ENCODE measurements at places on chromosomes 1 and 21.

- DNase-seq, result no peak
These were observed 1.7 kb downstream of the BTG2 start for GRCh38 chr1:203306965-203307541.

DNA sequence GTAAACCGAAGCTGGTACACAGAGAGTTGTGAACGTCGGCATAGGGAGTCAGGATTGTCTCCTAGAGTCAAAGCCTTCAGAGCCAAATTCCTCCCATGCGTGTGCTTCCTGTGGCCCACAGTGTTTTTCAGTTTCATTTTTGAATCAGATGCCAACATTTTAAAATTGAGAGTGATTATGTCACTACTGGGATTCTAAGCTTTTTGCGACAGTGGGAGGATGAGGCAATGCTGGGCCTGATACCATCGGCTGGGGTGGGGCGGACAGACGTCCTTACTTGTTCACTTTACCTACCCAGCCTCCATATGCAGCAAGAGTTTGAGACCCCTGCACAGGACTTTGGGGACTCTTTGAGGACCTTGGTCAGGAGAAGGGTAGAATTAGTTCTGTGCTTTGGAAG is 1.3 kb upstream of the KLHDC7A start:
- DNase-seq, result no peak

GRCh38 chr1:160623227-160623633 is 23.6 kb downstream of the SLAMF1 start:
- no peak for DNase-seq

DNA sequence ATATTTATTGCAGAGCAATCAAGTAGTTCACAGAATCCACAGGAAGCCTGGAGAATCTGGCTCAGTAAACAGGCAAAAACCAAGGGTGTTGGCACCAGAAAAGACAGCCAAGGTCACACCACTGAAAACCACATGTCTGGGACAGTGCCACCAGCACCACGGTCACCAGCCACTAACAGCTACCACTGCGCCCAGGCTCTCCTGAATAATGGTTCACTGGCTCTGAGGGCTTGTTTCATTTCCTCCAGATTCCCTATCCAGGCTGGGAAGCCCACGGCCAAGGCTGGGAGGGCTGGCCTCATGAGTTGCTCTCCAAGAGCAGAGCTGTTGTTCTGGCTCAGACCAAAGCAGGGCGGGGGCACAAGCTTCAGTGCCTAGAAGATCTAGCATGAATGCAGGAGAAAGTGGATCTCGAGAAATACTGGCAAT is 54.5 kb upstream of the PTGFRN start:
- peak; percentile 20 for DNase-seq

GRCh38 chr1:115136706-115137105 is 47.4 kb upstream of the TSPAN2 start:
- no peak for DNase-seq

DNA sequence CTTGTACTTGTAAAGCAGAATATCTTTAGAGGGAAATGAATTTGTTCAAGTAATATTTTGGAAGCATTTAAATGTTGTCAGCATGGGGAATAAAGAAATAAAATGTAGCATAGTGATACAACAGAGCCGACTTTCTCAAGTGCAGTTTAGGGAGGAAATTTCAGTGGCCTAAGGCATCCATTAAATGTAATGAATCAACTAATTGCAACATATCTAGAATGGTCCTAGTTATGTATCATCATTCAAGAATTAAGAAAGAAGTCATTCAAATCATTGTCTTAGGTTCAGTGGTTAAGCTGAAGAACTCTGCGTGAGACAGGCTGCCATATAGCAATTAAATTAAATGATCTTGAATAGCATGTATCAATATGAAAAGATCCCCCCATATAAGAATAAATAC is 360.7 kb downstream of the TBX15 start:
- no peak for DNase-seq

- no peak for DNase-seq
These were observed 159.8 kb upstream of the SGIP1 start for GRCh38 chr1:66374148-66374547.

GRCh38 chr1:27789540-27790041 is 16.6 kb downstream of the STX12 start:
- peak; percentile 52 for DNase-seq

GRCh38 chr1:169260478-169261151 is 107.0 kb downstream of the NME7 start:
- DNase-seq, result no peak

DNA sequence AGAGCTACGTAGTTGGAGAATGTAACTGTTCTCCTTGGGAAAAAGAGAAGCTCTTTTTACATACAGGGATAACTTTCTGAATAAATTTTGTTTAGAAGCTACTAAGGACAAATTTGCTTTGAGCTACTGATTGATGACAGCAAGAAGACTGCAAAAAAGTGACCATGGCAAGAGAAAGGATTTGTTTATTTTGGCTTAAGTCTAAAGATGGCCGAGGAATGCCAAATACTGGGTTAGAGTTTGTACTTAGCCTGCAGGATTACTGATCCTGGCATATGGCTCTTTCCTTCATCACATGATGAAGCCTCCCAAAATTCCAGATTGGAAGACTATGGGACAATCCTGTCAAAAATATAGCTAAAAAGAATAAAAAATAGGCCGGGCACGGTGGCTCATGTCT is 28.7 kb downstream of the RPS27 start:
- DNase-seq, result no peak

DNA sequence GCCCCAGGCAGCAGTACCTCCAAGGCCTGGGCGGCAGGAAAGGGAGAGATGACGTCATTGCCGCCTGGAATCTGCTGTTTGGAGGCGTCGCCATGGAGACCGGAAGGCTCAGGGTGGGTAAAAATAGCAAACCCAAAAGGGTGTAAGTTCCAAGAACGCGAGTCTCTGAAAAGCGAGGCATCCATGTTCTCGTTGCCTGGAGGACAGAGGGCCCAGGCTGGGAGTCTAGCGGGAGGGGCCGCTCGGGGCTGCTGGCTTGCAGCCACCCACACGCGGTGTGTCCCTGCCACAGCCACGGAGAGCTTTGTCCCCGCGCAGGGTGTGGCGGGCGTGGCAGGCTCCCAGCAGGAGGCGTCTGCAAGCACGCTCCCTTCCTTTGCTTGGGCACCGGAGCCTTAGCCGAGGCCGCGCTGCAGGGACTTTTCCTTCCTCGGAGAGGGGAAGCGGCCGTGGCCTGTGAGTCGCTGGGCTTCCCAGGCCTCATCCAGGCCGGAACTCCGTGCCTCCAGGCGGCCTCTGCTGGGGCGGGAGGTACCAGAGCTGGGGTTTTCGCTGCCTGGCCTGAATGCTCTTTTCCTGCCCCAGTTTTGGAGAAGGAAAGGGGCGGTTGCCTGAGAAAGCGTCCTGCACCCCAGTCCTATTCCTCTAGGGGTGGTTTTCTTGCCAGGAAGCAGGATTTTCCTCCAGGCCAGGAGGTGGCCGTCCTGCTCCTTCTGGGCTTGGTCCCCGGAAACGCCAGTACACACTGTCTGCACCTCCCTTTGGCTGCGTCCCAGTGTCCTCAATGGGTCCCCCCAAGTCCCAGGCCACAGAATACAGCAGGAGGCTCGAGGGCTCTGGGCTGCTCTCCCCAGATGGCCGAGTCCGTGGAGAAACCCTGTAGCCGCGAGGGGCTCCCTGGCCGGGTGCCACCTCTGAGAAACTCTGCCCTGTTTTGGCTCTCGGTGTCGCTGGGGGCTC is 15.3 kb upstream of the SKI start:
- DNase-seq, result peak; percentile 97

GRCh38 chr1:73674945-73675561 is 522.9 kb downstream of the LRRIQ3 start:
- DNase-seq, result no peak

DNA sequence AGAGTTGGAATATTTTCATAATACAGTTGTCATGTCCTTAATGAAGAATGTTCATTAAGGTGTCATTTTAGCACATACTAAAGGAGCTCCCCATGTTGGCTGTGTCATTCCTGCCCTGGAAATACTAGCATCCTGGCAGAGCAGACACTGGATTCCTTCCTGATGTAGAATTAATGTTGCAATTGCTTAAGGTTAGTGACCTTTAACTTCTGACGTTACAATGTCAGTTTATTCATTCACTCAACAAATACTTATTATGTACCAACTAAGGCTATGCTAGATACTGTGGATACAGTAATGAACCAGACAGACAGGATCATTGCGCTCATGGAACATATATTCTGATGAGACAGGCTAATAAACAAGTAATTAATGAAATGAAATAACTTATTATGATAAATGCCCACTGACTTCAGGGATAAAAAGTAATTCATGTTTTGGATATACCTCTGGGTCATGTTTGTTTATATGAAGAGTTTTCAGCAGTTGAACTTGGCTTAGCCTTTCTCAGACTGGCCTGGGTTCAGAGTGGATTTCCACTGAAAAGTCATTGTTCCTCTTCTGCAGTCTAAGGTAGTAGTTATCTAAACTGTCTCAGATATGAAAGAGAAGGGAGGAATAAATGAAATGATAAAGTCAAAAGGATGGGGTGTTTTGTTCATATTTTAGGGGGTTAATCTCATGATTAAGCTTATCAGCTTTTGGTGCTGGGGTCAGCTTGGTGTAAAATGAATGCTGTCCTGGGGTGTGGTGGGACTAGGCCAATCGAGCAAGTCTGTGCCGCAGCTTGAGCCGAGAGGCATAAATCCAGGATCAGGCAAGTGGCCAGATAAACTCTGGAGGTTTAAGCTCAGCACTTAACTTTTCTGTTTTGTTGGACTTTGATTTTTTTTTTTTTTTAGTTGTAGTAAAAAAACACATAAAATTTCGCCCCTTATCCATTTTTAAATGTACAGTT is 43.3 kb upstream of the KCNQ4 start:
- no peak for DNase-seq

DNA sequence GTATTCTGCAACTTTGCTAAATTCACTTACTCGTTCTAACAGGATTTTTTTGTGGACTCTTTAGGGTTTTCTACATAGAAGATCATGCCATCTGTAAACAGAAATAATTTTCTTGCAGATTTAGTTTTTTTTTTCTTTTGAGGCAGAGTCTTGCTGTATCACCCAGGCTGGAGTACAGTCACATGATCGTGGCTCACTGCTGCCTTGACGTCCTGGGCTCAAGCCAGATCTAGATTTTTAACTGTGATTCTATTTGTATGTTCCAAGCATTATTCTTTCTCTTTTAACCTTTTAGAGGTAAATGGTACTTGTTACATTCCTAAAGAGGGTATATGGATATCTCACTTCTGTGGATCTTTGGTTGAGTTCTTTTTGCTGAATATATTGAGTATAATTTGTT is 18.6 kb downstream of the FABP3 start:
- DNase-seq, result peak; percentile 24

- no peak for DNase-seq
These were observed 68.2 kb downstream of the RNF187 start for GRCh38 chr1:228555074-228555994.

- no peak for DNase-seq
These were observed 90.4 kb downstream of the NPHP4 start for GRCh38 chr1:5901841-5902240.

DNA sequence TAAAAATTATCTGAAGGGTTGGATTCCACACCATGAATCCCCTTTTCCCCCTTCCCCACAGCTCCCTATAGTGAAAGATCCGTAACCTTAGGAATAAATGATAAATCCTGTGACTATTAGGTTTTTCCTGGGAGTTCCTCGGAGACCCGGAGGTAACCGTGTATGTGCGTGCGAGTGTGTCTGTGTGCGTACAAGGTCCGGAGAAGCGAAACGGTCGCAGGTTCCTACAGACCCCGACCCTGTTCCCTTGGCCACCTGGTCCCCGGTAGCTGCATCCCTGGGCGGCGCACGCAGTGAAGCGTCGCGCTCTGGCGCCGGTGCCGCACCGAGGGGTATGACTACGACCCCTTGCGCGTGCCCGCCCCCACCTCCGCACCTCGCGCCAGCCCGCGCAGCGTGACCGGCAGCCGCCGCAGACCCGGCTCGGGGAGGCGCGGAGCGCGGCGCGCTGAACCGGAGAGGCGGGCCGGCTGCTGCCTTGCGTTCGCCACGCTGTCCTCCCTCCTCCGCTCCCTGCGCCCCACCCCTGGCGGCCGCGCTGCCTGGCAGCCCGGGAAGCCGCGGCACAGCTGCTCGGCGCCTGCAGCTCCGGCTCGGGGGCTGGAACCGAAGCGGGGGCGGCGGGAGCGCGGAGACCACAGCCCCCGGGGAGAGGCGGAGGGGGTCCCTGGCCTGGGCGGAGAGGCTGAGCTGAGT is at the start of gene AK5:
AK5 (plus strand) TSS at position 529 of the 696 bp plus-strand sequence. CDS start 295 bp downstream, outside the sequence.
- DNase-seq, result no peak

DNA sequence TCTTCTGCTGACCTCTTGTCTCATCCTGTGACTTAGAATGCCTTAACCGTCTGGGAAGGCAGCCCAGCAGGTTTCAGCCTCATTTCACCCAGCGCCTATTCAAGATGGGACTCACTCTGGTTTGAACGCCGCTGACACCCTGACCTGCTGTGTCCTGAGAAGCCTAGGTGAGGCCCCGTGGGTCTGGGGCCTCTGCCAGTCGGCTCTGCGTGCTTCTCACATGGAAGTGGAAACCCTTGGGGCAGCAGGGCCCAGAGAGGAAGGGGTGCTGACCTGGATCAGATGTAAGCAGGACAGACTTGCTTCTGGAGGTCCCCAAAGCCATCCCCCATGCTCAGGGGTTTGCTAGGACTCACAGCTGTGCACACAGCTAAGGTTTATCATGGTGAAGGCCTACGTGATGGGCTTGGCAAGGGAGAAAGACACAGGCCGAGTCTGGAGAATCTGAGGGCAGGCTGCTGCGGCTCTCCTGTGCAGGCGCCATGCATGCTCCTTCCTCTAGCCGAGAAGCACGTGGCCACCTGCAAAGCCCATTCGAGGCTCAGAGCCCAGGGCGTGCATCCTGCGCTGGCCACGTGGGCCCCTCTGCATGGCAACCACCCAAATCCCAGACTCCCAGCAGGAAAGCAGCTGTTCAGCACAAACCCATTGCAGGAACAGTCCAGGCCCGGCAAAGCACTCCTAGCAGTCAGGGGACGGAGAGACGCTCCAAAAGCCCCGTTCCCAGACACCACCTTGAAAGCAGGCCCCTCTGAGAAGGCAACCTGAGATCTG is 3.8 kb downstream of the TRPM2 start:
- no peak for DNase-seq

Measured in brain microvascular endothelial cell (primary cell).